Activated T-helper 1 cell treated with Interleukin-2 at 50 U/mL for 16 hours (primary cell): ENCODE measurements at places on chromosomes 4 and X.

GRCh38 chr4:37597034-37597433, 89.1 kb downstream of the RELL1 start:
- no peak for DNase-seq

- DNase-seq = no peak
These were observed 3.0 kb upstream of the IRF2 start for GRCh38 chr4:184477201-184477999.

- no peak for DNase-seq
These were observed 7.2 kb downstream of the IL15 start for GRCh38 chr4:141643557-141643956.

- DNase-seq = no peak
These were observed 795.6 kb upstream of the GALNTL6 start for GRCh38 chr4:171017593-171017992.

DNA sequence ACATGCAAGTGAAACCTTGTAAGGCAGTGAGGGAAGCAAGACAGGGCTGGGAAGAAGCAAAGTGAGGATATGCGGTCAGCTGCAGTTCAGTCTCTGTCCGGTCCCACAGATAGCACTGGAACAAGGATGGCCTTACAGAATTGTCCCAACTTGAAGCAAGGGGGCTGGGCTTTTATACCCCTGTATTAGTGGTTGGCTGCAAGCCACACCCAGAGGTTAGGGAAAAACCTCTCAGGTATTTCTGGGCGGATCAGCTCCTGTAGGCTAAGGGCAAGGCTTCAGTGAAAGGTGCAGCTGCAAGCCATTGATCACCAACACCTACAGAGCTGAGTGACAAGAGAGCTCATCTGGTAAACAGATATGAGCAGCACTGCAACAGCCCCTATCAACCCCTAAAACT, 89.0 kb downstream of the KDR start:
- no peak for DNase-seq

DNA sequence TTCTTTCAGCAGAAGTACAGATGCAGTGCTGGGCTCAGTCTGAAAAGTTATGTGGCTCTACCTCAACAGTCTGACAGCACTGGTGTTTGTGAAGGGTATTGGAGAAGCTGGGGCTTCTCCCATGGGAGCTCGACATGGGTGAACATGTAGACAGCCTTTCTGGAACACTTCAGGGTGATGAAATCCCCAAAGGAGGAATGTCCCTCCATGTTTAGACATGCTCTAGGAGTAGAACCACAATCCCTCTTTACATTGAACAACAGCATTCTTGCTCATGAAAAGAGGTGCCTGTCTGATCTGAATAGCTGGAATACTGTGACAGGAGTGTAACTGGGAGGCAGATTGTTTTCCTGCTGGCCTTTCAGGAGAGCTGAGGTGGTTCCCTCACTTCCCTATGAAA, 53.8 kb upstream of the NAP1L2 start:
- DNase-seq = no peak

DNA sequence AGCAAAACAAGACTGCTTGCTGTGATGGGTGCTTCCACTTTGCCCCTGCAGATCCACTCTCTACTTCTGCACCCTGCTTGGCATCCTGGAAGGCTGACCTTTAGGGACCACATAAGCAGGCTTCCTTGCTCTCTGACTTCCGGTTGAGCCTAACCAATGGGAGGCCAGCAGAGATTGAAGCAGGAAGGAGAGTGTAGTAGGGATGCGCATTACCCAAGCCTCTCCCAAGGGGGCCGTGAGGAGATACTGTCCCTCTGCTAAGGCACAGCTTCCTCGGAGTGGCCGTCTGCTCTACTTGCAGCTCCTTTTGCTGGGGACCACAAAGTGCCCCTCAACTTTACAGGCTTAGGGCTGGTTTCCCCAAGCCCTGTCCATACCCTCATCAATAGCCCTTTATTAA, 624.3 kb upstream of the TENM3 start:
- no peak for DNase-seq

- no peak for DNase-seq
These were observed 538.2 kb downstream of the DMD start for GRCh38 chrX:32673193-32673592.

DNA sequence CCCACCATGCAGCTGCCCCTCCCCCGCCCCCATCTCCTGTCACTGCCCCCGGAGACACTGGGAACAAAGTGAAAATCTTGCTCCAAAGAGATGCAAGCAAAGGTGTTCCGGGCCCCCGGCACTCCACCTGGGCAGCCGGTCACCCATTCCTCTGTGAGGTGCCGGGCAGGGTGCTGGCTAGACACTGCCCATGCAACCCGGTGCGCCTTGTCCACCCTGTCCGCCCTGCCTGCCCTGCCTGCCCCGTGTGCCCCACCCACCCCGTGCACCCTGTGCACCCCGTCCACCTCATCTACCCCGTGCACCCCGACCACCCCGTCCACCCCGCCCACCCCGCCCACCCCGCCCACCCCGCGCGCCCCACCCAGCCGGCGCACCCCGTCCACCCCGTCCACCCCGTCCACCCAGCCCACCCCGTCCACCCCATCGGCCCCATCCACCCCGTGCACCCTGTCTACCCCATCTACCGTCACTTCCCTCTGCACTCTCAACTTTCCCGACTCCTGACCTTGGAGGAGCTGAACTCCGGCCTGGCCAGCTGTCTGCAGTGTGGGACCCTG, 31.9 kb upstream of the FGFR3 start:
- DNase-seq = no peak

DNA sequence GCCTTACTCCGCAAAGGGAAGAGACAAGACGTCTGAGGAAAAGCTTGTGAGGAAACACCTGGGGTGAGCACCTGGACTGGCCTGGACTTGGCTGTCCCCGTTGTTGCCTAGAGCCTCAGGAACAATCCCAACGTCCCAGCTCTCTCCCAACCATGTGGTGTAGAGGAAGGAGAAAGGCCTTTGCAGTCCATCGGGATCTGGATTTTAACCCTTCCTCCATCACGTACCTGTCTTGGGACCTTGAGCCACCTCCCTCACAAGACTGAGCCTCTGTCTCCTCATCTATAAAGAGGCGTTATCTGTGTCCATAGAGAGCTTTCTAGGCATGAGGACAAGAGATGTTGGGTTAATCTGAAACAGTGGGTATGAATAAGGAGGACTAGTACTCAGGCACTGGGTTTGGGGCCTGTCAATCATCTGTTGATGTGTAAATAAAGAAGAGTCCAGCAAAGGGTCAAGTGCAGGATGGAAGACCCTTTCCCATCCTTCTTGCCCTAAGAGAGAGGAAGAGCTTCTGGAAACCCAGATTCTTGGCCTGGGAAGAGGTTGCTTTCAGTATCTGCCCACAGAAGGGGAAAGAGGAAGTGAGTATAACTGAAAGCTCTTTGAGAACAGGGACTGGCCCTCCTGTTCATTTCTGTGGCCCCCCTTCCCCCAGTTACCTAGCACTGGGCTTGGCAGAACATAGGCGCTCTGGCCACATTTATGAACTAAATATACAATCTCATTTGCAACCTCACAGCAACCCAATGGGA, 137.1 kb downstream of the PJA1 start:
- no peak for DNase-seq

GRCh38 chr4:169346840-169347239, 76.1 kb upstream of the SH3RF1 start:
- DNase-seq = no peak

DNA sequence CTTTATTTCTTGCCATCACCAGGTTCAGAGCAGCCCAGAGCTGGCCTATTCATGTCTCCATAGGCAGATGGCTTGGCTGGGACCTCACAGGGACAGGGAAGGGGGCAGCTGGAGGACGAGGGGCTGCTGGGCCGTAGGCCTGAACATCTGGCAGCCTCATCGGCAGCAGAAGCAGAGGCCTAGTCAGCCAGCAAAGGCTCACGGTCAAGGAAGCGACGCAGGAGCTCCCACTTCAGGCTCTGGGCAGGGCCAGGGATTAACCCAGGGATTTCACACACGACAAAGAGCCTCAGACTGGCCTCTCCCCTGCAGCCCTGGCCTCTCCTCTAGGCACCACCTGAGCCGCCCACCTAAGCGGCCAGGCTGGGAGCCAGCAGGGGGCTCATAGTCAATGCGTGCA, 46.0 kb upstream of the MAN2B2 start:
- no peak for DNase-seq

DNA sequence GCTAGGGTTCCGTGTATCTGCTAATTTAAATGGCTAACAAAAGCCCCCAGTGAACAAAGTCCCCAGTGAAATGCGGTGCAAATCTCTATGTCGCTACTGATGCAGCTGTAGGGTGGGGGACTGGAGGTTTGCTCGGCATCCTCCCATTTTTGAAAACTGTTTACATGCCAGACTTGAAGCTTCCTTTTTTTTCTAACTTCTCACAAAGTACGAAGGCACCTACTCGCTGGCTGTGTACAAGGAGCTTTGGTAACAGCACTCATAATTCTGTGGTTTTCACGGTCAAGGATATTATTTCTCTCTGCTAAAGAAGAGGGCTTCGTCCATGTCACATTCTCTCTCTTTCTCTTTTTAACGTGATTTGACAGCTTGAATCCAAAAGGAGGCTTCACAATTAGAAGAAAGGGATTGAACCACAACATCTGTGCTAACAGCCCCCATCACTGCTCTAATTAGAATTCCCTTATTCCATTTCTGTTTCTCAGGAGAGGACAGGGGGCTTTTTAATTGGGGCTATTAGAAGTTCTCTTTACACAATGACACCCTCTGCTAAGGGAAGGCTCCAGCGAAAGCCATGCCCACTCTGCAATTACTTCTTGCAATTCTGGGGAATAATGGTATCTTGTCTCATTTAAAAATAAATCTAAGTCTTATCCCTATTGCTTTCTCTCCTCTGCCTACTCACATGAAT, 46.7 kb downstream of the TMEM156 start:
- DNase-seq = no peak

GRCh38 chr4:140637836-140638235, 69.1 kb upstream of the UCP1 start:
- no peak for DNase-seq

GRCh38 chr4:101286663-101287062, 60.7 kb downstream of the PPP3CA start:
- no peak for DNase-seq

GRCh38 chr4:111602848-111603247, 542.4 kb upstream of the FAM241A start:
- DNase-seq = no peak

- no peak for DNase-seq
These were observed 16.6 kb downstream of the DCUN1D4 start for GRCh38 chr4:51859476-51860031.

DNA sequence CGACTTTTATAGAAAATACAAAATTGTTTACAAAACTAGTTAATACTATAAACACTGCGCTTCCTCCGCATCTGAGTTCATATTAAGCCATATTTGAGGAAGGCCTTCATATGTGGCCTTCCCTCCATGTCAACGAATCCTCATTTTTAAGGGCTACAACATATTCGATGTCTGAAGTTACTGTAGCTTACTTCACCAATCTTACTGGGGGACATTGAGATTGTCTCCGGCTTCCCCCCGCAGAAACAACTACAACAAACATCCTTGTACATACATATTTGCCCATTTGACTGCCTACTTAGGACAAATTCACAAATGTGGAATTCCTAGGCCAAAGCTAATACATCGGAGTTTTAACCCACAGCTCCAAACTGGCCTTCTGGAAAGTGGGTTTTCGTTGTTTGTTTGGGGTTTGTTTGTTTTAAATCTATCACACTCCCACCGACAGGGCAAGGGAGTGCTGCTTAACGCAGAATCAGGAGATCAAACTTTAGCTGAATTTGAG, 581 bp upstream of the FAM114A1 start:
- DNase-seq = no peak

DNA sequence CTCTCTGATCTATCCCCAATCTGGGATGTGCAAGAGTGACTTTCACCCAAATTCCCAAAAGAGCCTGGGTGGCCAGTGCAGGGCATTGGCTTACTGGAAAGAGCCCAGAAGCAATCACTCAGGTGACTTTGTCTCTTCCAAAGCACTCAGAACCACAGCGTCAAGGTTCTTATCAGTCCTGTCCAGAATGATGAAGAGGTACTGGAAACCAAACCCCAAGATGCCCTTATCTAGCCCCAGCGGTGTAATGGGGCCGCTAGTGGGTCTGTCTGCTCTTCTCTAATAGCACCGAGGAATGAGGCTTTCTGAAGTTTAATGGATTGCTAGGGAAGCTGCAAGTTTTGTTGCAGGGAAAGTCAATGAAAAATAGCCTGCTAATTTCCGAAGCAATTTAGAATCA, 21.6 kb downstream of the CLNK start:
- DNase-seq = no peak

DNA sequence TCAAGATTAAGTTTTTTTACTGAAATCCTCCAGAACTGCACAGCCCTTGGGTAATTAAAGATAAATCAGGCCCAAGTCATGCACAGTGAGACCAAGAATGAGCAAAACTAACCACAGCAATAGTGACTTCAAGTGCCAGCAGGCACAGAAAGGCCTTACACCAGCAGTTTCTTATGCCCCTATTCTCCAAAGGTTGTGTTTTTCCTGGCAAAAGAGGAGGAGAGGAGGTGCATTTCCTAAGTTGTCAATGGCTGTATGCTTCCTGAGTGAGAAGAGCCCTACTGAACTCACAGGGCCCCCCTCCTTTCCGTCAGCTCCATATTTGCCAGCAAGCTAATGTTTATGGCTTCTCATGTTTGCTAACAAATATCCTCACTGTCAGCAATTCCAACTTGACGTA, 418.7 kb upstream of the INTU start:
- no peak for DNase-seq
